ENCODE measurements at places on chromosomes 16 and 17.

DNA sequence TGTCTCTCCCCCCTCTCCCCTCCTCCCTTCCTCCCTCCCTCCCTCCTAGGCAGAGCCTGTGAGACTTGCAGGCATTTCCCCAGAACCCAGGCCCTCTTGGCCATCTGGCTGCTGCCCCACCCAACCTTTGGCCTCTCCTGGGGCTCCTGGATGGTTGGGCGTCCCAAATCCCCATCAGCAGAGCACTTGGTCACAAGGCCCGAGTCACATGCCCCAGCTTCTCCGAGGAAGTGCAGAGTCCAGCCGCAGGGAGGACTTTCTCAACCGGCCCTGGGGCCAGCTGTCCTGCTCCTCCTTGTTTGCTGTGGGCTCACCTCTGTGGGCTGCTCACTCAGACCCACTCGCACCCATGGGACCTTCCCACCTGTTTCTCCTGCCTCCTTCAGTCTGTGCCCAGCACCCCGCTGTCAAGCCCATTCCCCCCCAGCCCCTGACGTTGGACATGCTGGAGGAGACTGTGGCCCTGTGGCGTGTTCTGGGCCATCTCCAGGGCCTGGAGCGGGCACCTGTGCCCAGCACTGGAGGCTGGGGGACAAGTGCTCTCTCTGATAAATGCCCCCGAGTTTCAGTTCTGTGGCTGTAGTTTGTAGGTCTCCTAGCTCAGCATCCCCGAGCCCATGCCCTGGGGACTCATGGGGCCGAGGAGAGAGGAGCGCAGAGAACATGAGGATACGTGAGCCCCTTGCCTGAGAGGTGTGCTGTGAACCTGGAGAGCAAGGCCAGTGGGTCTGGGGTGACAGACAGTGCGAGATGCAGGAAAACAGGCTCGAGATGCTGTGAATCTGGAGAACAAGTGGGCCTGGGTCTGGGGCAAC, 42.3 kb upstream of the ZNF750 start:
- DNase-seq, result no peak

DNA sequence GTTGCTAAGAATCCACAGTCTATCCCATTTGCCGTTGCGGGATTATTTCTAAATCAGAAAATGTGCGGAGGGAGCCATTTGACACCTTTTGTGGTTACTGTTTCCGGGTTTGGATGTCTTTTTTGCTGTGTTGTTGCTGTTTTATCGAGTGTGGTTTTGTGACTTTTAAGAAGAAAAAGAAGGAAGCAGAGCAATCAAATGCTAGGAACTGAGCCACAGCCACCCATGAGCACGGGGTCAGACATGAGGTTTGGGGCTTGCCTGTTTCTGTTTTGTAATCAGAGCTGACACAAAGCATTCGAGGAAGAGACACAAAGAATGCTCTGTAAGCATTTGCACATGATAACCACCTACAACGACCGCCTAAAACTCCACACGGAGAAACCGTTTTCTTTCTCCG, 53.1 kb upstream of the CHMP6 start:
- no peak for DNase-seq

DNA sequence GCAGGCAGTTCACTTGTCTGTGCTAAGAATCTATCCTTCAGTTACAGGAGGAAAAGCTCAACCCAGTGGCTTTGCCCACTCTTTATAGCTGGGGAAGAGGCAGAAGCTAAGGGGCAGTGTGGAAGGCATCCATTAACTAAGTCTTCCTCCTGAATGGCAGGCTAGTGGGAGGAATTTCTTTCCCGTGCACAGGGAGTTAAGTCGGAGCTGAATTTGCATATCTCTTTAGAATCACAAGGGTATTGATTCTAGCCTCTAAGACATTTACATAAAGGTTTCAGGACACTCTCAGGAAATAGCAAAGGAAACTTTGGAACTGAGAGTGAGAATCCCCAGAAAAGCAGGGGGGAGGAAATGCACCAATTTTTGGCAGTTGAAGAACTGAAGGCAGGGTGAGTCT, 245.6 kb downstream of the CA10 start:
- DNase-seq, result no peak

DNA sequence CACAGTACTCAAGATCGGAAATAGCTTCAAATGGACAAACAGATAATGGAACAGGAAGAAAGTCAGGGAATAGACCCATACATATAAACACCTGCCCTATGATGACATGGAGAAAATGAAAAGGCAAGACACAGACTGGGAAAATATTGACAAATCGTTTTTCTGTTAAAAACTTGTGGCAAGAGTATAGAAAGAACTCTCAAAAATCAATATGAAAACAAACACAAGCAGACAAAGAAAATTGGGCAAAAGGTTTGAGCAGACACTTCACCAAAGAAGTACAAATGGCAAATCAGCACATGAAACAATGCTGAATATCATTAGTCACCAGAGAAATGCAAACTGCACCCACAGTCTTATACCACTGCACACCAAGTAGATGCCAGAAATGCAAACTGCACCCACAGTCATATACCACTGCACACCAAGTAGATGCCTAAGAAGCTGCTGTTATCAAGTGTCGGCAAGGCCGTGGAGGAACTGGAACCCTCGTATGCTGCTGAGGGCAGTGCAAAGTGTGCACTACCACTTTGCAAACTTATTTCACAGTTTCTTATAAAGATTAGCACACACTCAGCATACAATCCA, 123.5 kb upstream of the CHMP6 start:
- no peak for DNase-seq

DNA sequence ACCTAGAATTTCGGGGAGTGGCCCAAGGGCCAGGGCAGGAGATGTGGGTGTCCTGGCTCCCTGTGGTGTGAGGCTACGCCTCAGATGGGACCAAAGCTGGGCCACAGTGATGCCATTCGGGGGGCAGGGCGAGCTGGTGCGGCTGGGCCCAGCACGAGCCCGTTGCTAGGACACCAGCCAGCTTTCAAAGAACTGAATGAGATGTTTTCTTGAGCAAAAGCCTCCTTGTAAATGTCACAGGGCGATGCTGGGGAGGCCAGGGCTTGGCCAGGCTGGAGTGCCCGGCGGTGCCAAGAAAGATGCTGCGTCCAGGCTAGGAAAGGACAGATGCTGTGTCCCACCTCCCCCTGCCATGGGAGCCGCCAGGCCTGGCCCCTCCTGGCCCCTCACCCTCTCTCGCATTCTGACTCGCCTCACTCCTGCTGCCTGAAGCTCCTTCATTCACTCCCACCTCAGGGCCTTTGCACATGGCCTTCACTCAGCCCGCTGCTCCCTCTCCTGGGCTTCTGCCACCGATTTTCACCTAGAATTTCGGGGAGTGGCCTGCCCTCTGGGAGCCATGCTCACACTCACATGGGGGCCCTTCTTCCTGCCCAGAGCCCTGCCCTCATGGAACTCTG, 39.1 kb downstream of the CPNE2 start:
- DNase-seq, result no peak

DNA sequence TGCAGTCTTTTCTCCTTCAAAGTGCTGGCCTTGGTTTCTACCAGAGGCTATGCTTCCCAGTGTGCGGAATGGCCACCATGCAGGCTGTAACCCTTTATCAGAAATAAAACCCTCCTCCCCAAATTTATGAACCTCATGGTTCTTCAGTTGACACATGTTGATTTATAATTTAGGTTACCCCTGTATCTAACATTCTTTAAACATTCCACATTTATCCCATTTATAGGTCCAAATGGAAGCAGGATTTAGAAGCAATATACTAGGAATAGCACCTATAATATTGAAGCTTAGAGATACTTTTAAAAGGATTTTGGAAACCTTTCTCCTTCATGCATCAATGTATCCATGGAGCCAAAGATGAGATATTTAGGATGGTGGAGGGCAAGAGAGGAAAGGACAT, 438.8 kb upstream of the C16orf82 start:
- no peak for DNase-seq
